ENCODE measurements at places on chromosomes 2 and 18. TPM values are rescaled to one million over a fixed set of nuclear protein-coding genes. Genes with fewer than 3 reads are reported as not detected.
A peak's percentile ranks its signal among the peaks of the same experiment; 100 is the strongest.

NPHP1 gene
- 4.7 TPM for total RNA-seq

DNA sequence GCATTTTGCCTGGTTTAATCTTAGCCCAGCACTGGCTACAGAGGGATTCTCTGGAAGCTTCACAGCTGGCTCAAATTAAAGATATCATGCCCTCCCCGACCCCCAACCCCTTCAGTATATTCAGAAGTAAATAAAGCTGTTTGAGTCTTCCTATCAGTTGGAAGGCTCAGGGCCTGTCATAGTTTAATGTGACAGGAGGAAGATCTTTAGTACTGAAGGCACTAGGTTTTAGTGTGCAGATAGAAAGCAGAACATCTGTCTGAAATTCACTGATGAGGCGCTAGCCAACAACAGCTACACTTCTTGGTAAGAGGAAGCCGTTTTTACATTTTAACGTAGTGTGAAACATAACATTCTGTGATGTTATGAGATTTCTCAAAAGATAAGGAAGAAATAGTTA is 969.1 kb upstream of the CDH2 start:
- DNase-seq = no peak

PRKAG3 gene
- total RNA-seq = not detected

FOSL2 gene
- 47.0 TPM for total RNA-seq

DNA sequence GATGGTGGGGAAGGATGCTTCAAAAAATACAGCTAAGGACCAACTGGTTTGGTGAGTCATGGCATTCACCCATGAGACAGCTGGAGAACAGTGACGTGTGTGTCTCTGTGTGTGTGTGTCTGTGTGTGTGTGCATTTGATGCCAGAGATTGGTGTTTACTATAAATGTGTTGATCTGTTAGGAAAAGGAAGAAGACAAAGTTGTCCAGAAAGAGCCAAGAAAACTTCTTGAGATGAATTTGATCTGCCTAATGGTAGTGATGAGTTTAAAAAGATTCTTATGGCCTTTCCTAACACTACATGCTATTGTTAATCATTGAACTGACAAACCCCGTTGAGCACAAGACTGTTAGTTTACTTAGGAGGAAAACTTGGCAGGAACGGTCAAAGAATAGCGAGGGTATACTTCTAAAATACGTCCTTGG is 36.4 kb upstream of the IL1R1 start:
- no peak for DNase-seq

WDR12 gene
- 57.5 TPM for total RNA-seq

GRCh38 chr18:25727281-25727985 is 363.0 kb downstream of the SS18 start:
- DNase-seq = no peak

LYG1 gene
- total RNA-seq = 0.65 TPM

GRCh38 chr2:203997481-203997880 is 60.9 kb downstream of the ICOS start:
- DNase-seq = no peak

GRCh38 chr2:145849466-145849865 is 1329.5 kb upstream of the ZEB2 start:
- no peak for DNase-seq

DNA sequence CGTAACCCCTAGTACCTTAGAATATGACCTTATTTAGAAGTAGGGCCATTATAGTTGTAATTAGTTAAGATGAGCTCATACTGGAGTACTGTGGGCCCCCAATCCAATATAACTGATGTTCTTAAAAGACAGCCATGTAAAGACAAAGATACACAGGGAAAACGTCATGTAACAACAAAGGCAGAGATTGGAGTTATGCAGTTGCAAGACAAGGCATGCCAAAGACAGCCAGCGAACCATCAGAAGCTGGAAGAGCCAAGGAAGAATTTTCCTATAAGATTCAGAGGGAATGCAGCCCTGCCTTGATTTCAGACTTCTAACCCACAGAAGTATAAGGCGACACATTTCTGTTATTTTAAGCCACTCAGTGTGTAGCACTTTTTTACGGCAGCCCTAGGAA is 55.9 kb upstream of the TLK1 start:
- no peak for DNase-seq

DNA sequence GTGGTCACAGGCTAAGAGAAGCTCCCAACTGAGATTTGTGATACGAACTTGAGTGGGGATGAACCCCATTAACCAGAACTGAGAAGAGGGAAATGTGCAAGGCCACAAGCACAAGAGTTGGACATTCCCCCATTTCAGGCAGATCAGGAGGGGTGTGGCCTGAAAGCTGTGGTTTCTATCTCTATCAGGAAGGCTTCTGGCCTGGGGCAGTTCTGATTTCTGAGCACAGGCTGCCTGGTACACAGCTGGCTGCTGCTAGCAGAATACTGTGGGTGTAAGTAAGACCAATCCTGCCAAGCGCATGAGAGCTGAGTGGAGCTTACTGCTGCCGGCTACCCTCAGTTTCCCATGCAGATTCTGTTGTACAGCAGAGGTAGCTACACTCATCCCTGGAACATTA is 484.6 kb downstream of the SATB2 start:
- DNase-seq = no peak

- DNase-seq = no peak
Measured at GRCh38 chr18:26228562-26229260, 2.5 kb downstream of the TAF4B start.

GPC1 gene
- 107 TPM for total RNA-seq

DTNA gene
- total RNA-seq = 175 TPM

DNA sequence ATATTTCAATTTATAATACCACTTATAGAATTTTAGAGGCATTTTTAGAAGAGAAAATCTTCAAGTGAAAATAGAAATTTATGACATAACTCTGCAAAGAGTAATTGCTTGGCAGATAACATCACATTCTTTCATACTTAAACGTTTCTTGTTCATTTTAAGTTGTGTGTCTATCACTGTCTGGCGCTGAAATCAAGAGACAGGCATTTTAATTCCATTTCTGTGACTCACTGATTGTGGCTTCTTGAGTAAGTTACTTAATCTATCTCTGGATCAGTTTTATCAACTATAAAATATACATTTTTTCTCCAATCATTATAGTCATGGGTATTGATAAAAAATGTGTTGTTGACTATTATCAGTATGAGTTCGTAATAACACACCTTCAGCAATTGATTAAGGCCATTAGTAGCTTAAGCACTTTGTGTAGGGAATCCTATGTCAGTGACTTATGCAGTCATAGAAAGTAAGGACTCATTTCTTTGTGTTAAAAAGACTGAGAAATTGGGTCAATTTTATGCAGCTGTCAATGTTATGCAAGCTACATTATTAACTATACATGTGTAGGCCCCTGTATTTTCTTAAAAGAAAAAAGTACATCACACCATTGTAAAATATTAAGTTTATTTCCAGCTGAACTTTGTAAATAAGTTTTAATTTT is 497.3 kb downstream of the CCDC85A start:
- DNase-seq = no peak

- DNase-seq = peak; percentile 94
Measured at GRCh38 chr2:38076710-38077430, 919 bp upstream of the CYP1B1 start.

DNA sequence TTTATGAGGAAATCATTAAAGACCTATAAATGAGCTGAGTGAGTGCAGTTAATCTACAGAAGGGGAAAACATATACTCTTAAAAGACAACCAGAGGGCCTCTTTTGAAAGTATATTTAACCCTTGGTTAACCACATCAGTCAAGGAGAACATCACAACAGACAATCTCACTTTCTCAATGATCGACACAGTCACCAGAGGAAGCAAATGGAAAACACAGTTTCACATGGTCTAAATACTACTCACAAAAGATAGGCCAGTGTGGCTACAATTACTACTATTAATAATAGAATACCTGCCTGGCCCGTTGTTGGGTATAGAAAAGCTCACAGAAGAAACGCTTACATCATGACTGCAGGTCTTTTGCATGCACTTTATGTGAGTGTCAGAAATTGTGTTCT is 426.2 kb downstream of the NCKAP5 start:
- no peak for DNase-seq

GRCh38 chr2:149329489-149330126 is 779 bp upstream of the LYPD6 start:
- peak; percentile 51 for DNase-seq

- DNase-seq = no peak
Measured at GRCh38 chr2:234686088-234686890, 189.4 kb upstream of the ARL4C start.

- no peak for DNase-seq
Measured at GRCh38 chr18:51721388-51721787, 523.9 kb upstream of the MEX3C start.

DNA sequence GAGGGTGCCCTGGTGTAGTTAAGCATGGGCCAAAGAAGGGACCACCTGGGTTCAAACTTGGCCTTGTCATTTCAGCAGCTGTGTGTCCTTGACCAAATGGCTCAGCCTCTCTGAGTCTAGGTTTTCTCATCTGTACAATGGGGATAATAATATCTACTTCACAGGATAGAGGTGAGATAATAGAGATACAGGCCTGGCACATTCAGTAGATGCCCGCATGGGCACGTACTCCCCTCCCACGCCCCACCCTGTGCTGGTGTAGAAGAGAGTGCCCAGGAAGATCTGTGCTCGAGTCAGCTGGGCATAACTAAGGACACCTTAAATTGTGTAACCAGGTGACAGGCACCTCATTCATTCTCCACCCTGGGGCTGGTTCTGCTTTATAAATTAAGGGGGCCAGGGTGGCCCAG is 8.4 kb upstream of the TMEM185B start:
- no peak for DNase-seq

GRCh38 chr2:69436938-69437750 is at the start of gene NFU1:
Gene NFU1 (minus strand): TSS chr2:69437435. CDS start chr2:69437422, 13 bp downstream.
- peak; percentile 96 for DNase-seq

DNA sequence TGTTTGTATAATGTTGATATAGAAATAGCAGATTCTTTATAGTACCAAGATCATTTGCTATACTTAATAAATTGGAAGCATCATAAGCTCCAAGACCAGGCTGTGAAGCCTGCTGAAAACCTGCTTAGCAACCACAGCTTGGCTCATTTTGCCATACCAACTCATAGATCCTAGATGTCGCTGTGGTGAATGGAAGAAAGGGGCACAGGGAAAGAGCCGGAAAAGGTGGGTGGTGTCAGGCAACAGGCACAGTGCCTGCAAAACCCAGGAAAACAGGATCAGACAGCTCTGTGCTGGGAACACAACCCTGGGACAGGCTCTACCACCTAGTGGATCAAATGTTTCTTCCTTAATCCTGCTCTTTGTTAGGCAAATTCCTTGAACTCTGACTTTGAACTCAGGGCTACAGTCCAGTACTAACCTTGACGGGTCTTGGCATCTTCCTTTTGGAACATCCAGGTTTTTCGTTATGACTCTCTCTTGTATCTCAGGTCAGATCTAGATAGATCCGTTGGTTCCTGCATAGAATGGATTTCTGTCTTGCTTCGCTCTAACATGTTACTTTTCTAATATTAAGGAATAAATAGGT is 31.6 kb downstream of the TWSG1 start:
- no peak for DNase-seq

DNA sequence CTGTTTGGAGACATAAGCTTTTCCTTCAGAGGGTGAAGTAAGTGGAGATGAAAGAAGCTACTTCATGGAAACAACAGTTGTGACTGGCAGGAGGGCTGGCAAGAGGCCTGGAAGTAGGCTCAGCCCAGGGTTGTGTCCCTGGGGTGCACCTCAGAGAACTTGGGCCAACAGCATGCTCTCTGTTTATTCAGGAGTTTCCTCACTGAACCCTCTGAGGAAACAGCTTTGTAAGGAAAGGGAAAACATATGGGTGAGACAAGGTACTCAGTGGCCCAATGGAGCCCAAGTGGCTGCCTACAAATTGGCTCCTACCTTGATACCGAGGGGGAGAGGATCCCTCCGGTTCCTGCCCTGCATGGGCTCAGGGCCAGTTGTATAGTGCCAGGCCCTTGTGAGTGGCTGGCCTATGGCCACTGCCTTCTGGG is 115.5 kb upstream of the ITGA6 start:
- DNase-seq = peak; percentile 82

DNA sequence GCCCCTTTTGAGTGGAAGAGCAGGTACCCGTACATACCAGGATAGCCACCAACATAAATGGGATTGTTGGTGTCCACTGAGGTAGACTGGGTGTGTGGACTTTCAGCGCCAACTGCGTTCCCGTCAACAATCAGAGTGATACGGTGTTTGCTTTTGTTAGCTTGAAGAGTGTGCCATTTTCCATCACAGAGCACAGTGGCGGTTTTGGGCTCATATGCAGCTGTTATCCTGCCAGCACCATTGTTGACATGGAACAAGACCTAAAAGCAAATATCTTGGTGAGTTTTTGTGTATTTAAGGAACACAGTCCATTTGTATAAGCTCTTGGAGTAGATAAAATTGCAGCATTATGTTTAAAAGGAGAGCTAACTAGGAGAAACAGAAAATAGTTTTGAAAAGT is 174.5 kb downstream of the LAMA1 start:
- no peak for DNase-seq

DNA sequence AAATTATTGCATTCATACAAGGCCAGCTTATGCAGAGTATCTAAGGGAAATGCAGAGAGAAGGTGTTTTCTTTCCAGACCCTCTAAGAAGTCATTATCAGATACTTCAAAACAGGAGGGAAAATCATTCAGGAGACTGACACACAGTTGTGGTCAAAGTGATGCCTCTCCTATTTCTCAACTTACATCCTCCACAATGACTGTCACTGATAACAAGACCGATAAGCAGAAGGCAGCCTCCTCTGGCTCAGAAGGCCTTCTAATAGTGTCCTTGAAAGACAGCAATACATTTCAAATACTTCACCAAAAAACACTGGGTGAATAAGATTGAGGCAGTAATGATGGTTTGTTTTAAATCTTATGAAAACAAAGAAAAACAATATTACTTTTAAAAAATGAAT is 199.7 kb downstream of the PIEZO2 start:
- no peak for DNase-seq

- DNase-seq = no peak
Measured at GRCh38 chr2:3494984-3495666, 24.2 kb downstream of the ADI1 start.

GRCh38 chr2:31240381-31241365 is 6.7 kb downstream of the EHD3 start:
- DNase-seq = no peak

SRSF7 gene
- total RNA-seq = 61.0 TPM

GRCh38 chr2:150182566-150183235 is 304.8 kb downstream of the RND3 start:
- DNase-seq = no peak

CTAGE1 gene
- not detected for total RNA-seq

GRCh38 chr2:85178154-85178553 is 45.0 kb downstream of the TCF7L1 start:
- no peak for DNase-seq

DNA sequence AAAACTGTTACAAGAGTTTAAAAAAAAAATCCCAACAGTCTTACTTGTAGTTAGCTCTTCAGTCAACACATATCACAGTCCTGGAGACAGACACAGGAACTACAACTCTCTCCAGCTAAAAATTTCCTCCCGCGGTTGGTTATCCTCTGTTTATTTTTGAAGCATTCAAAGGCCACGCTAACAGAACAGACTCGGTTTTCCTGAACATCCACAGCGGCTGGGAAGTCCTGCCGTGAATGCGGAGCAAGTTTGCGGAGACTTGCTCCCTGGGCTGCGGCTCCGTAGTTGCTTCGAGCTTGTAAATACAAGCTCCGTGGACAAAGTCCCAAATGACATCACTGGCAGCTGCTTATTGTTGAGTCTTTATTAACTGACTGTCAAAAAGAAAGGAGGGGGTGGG is at the start of gene NCKAP5:
NCKAP5 (minus strand) TSS at position 292 of the 400 bp plus-strand sequence. CDS start 50,937 bp downstream, outside the sequence.
- peak; percentile 52 for DNase-seq

- DNase-seq = no peak
Measured at GRCh38 chr2:196290569-196290968, 119.2 kb upstream of the STK17B start.

GCKR gene
- 0.59 TPM for total RNA-seq
